RWPE1 (cell line): ENCODE measurements at places on chromosomes 2 and 18.

GRCh38 chr18:72672364-72673184 is 128.4 kb upstream of the CBLN2 start:
- peak; percentile 21 for DNase-seq

GRCh38 chr18:11661430-11661829 is 27.6 kb upstream of the GNAL start:
- DNase-seq = no peak

- no peak for DNase-seq
Observed at GRCh38 chr2:134660626-134661402, 58.0 kb downstream of the TMEM163 start.

DNA sequence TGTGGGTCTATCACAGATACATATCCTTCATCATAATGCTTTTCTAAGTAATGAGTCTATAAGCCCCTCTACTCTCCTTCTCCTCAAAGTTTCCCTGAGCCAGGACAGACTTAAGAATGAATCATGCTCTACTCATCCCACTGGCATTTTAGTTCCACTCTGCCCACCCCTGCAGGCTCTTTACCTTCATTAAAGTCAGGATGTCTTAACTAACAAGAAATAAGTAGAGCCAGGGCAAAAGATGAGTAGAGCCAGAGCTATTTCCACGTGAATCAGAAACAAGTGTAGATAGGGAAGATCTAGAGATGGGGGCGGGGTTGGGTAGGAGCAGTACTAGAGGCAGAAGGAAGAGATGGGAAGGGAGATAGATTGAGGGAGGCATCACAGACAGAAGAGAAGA is 790.5 kb downstream of the RNF144A start:
- DNase-seq = peak; percentile 50

DNA sequence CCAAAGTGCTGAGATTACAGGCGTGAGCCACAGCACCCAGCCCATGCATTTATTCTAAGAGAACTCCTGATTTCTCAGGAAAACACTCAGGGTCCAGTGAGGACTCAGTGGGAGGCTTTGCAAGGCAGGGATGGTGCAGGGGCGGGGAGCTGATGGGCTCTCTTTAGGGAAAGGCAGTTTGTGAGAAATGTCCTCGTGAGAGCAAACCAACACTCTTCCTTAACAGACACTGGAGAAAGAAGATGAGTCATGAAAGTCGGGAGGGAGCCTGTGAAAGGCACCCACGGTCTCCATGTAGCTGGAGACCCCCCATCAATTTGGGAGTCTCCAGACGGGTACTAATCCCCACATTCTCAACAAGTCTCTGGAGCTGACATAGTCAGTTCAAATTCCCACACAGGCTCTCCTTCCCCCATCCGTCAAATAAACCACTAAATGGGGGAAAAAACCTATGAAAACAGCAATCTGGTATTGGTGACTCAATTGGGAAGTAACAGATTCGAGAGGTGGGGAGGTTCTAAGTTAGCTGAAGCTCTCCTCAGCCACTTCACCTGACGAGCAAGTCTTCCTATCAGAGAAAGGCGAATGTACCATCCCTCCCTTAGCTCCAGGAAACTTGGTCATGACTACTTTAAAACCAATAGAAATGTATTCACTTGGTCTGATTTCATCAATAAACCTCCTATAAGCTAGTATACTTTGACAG is 11.0 kb upstream of the CREG2 start:
- no peak for DNase-seq

DNA sequence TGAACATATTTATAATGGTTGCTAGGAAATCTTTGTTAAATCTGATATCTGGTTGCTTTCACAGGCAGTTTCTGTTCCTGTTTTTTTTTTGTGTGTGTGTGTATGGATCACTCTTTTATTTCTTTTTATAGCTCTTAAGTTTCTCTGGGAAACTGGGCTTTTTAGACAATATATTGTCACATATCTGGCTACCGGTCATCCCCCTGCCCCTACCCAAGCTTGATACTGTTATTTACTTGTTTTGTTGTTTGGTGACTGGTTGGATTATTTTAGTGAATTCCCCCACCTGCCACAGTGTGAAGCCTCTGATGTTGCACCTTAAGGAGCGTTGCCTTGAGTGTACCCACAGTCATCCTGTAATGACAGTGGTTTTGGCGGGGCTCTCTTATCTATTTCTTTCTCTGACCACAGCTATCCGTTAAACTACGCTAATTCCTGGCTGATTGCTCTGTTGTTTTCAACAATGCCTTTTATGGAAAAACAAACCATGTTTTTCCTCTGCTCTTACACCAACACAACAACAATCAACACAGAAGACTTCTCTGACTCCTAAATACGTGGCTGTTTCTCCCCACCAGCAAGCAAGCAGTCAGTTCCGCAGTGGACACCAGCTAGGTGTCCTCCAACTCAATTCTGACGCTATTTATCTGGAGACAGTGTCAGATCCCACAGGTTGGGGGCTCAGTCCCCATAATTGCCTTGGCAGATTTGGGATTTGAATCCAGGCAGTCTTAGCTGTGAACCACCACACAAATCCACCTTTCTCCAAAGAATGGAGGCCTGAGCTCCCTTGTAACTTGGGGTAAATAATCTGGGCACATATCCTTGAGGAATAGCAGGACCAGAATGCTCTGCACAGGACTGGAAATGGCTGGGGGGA is 10.9 kb downstream of the GNLY start:
- no peak for DNase-seq

DNA sequence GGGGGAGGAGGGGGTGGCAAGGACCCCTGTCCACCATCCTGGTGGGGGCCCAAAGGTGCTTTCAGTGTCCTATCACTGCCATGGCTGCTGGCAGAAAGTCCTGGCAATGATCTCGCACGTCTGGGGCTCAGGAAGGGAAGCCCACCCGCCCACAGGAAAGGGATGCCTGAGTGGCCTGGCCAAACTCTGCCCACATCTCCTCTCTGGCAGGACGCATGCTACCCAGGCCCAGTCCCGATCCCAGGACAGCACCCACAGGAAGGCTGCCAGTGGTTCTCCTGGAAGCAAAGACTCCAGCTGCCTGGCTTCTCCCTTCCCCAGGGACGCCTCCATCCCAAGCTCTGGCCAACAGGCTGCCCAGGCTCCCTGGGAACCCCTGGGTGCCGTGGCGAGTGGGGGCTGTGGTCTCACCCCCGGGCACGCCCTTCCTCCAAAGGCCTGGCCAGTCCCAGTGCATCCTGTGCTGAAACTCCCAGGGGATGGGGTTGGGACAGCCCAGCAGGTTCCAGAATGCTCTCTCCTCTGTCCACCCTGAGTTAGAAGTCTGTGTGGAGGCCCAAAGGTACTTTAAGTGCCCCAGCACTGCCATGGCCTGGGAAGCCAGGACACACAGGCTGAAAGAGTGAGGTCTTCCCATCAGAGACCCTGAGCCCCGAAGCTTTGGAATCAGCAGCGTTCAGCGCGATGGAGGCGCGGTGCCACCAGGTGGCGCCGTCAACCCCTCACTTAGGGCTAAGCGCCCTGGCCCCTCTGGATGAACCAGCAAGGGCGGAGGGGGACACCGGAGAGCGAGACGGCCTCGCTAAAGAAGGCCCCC is 29.8 kb upstream of the TAF1B start:
- DNase-seq = peak; percentile 68

GRCh38 chr18:79221136-79221535 is 151.9 kb downstream of the ATP9B start:
- DNase-seq = no peak

DNA sequence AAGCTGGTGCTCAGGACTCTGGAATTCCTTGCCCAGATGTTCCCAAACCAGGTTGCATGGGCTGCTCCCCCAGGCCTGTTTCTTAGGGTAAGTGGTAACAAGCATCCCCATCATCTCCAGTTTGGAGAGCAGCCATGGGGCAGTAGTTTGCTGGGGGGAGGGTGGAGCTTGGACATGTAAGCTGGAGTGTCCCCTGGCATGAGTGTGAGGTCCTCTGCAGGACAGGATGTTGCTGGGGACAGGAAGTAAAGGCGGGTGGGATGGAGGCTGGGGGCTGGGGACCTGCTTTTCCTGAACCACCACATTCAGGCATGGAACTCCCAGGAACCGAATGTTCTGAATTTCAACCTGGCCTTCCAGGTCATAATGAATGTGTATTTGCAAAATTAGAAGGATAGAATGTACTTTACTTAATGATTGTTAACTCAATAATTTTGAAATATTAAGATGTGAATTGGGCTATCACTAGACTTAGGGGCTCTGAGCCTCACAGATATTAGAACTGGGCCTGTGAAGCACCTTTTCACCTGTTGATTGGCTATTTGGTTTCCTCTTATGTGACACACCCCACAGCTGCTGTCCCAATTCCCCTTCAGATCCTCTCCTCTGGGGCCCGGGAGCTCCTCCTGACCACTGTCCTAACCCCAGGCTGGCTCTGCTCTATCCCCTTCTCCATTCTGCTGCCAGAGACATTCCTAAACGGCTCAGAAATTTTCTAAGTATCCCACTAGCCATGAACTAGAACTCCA is 66.4 kb upstream of the EPAS1 start:
- DNase-seq = no peak

DNA sequence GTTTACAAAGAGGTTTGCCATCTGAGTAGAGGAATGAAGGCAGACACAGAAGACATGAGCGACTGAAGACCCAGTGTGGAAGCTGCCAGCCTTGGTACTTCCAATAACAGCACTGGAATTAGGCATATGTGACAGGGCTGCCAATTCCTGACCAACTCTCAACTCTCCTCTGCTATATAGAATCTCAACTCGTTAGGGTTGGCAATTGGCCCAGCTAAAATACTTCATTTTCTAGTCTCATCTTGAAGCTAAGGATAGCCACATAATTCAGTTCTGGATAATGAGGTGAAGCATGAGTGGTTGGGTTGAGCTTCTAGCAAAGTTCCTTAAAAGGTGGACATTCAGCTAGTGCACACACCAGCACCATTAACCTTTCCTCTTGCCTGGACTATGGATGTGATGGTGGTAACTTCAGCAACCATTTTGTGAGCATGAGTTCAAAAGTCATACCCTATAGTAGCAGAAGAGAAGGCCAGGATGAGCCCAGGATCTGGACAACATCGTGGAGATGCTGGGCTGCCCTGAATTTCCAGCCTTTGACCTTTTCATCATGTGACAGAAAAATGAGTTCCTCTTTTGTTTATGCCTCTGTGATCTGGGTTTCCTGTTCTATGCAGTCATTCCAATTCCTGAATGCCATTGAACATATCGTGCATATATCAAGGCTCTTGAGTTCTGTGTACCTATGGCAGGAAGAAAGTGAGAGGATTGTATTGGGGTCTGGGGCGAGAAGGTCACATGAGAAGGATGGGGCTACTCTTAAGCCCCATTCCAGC is 68.1 kb upstream of the HAAO start:
- no peak for DNase-seq

GRCh38 chr2:134143568-134143967 is 110.3 kb upstream of the MGAT5 start:
- no peak for DNase-seq

DNA sequence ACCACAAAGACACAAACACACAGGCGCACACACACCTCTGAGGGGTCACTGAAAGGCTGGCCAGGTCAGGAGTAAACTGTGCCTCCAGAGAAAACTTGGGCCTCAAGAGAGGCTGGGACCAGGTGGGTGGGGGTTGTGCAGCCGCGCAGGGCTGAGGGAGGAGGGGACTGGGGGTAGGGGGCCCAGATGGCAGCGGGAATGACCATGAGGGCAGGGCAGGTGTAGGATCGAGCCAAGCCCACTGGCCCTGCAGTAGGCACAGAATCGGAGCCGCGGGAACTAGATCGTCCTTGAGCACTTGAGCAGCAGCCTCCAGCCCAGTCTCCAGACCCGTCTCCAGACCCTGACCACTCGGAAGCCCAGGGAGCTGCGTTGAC is 36.8 kb downstream of the ANKMY1 start:
- no peak for DNase-seq

- no peak for DNase-seq
Observed at GRCh38 chr2:10166676-10167292, 44.2 kb downstream of the RRM2 start.

- peak; percentile 80 for DNase-seq
Observed at GRCh38 chr2:190835303-190835930, 45.2 kb upstream of the GLS start.

DNA sequence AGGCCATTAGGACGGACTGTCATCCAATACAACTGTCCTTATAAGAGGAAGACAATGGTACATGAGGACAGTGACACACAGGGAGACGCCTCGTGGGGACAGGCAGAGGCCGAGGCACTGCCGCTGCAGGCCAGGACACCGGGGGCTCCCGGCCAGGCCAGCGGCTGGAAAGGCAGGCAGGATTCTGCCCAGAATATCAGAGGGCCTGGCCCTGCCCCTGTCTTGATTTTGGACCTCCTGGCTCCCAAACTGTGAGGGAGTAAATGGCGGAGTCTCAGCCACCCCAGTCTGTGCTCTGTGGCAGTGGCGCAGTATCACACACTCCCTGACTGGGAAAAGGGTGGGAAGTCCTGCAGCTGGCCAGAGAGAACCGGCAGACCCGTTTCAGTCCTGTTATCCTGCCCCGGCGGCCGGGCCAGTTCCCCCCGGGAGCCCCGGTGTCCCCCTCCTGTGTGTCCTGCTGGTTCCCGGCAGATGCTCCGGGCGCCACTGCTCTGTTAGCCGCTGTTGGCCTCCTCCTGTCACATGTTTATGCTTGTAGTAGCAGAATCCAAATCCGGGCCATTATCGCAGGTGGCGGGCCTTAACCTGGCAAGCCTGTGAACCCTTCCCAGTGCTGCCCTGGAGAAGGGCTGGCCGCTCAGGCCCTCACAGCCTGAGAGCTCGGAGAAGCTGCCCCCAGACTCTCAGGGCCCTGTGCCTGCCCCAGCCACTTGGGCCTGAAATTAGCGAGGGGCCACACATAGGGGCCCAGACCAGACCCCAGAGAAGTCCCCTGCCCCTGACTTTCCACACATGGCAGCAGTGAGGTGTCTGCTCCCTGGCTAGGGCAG is 31.4 kb upstream of the TAF1B start:
- no peak for DNase-seq

- no peak for DNase-seq
Observed at GRCh38 chr2:59956981-59957380, 596.5 kb downstream of the BCL11A start.

DNA sequence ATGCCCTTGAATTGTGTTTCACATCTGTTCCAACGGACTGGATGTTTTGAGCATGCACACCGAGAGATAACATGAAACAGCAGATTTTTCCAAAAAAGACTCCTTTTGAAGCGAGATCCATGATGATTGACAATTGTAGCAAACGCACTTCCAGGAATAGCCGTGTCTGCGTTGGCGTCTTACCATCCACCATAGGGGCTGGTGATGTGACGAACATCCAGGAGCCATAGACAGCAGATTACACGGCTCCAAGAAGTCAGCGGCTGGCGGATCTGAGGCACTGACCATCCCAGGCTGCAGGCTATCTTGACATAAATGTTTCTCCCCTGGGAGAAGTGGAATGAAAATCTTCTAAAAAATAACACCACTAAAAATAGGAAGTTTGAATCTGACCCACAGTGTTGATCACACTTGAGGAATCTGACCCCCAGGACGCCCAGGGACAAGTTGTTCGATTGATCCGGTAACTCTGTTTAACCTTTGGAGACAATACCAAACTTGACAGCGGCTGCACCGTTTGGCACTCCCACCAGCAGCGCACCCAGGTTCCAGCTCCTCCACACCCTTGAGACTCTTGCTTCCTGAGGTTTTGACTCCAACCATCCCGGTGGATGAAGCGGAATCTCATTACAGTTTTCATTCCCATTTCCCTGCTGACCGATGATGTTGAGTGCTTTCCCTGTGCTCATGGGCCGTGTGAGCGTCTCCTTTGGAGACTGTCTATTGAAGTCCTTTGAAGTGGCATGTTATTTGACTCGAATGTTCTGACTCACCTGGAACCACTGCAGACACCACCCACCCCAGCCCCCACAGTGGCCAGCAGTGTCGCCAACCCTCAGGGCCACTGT is 140.0 kb upstream of the GPC1 start:
- no peak for DNase-seq
